Activated CD4-positive, alpha-beta memory T cell treated with anti-CD3 and anti-CD28 coated beads for 36 hours (primary cell): ENCODE measurements at places on chromosomes 13 and 19. TPM values are rescaled to one million over a fixed set of nuclear protein-coding genes. Genes with fewer than 3 reads are reported as not detected.

The ZNF773 gene
- 4.0 TPM for total RNA-seq

The SMIM44 gene
- not detected for total RNA-seq

The FCAR gene
- not detected for total RNA-seq

The PLA2G4C gene
- total RNA-seq, result 13.3 TPM

The TDRD12 gene
- total RNA-seq, result 0.24 TPM

The SHC2 gene
- not detected for total RNA-seq

The BLVRB gene
- 34.6 TPM for total RNA-seq

The KIR2DL1 gene
- not detected for total RNA-seq

The ATP4A gene
- total RNA-seq, result not detected

The SCN1B gene
- 1.6 TPM for total RNA-seq

The B3GNT3 gene
- total RNA-seq, result 0.34 TPM

The RNF225 gene
- 0.31 TPM for total RNA-seq

The IZUMO2 gene
- total RNA-seq, result not detected

The EXOC3L2 gene
- total RNA-seq, result not detected

The ZNF71 gene
- total RNA-seq, result 2.7 TPM

The RUBCNL gene
- 0.73 TPM for total RNA-seq

The NDUFA13 gene
- 374 TPM for total RNA-seq

The PRR12 gene
- 19.9 TPM for total RNA-seq

The APLP1 gene
- total RNA-seq, result 1.2 TPM

The BCAM gene
- total RNA-seq, result not detected

The ZNF559 gene
- total RNA-seq, result 8.0 TPM

The LSR gene
- 28.7 TPM for total RNA-seq

The CGB5 gene
- total RNA-seq, result not detected

The HSH2D gene
- 26.1 TPM for total RNA-seq

The ZIK1 gene
- 3.4 TPM for total RNA-seq

The PRR20B gene
- total RNA-seq, result not detected

The GJB6 gene
- 2.4 TPM for total RNA-seq

The NDFIP2 gene
- total RNA-seq, result 175 TPM

The IL11 gene
- 0.39 TPM for total RNA-seq

The RFX2 gene
- total RNA-seq, result 6.5 TPM

The FXYD3 gene
- total RNA-seq, result not detected

The SH2D3A gene
- total RNA-seq, result 17.1 TPM

The CYP4F12 gene
- total RNA-seq, result not detected

The MCF2L gene
- total RNA-seq, result 8.0 TPM

The OR7G3 gene
- total RNA-seq, result not detected

The VMAC gene
- total RNA-seq, result 2.9 TPM

The NXNL1 gene
- total RNA-seq, result not detected

The ZNF471 gene
- 0.39 TPM for total RNA-seq

The TMEM59L gene
- total RNA-seq, result 0.24 TPM

The FGF9 gene
- not detected for total RNA-seq

The AKT1S1 gene
- total RNA-seq, result 19.6 TPM

The IRGC gene
- not detected for total RNA-seq

The ATP4B gene
- not detected for total RNA-seq

The GZMM gene
- 27.4 TPM for total RNA-seq
